Epithelial cell of proximal tubule (primary cell): ENCODE measurements at places on chromosomes 6 and 20.

DNA sequence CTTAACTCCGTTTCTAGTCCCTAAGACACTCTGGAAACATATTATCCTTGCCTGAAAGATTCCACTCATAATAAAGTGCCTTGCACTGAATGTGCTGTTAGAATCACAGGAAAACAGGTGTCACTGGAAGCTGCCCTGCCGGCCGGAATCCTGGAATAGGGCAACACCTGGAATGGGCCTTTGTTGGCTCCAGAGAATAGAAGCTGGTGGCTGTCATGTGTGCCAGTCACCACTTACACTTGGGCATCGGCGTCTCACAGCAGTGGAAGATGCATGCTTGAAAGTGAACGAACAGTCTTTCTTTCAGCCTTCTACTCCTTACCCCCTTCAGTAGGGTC lies 90.8 kb upstream of the AFDN start:
- DNase-seq, result no peak

DNA sequence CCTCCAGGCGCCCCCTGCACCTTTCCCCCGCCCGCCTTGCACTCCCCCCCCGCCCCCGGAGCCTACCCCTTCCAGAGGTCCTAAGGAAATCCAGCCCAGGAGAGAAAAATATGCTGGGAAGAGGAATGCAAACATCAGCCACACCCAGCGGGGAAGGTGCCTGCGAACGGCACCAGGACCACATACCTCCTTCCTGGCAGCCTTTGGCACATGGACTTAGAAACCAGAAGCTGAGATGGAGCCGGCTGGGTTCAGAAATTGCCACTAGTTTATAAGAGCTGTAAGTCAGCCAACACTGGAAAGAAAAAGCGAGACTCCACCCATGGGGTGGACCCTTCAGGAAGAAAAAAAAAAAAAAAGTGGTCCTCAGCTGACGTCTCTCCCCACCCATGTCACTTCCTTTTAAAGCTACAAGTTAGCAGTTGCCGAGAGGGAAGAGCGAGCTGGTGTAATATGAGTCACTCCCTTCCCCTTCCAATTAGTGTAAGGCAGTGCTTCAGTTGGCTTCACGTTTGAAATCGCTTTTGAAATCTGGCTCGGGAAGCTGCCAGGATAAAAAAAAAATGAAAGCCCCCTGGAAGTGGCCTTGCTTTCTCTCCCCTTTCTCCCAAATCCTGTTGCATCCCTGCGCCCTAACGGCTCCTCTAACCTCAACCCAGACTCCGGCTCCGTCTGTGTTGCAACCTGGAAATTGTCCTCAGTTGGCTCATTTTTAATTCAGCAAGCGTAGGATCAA lies at the start of gene AGPAT4:
TSS of gene AGPAT4 (minus strand) at position 310 of the 736 bp plus-strand sequence. CDS start 41,848 bp downstream, outside the sequence.
- DNase-seq, result peak; percentile 92

GRCh38 chr6:149897015-149897697 lies 757 bp downstream of the RAET1E start:
- peak; percentile 16 for DNase-seq

DNA sequence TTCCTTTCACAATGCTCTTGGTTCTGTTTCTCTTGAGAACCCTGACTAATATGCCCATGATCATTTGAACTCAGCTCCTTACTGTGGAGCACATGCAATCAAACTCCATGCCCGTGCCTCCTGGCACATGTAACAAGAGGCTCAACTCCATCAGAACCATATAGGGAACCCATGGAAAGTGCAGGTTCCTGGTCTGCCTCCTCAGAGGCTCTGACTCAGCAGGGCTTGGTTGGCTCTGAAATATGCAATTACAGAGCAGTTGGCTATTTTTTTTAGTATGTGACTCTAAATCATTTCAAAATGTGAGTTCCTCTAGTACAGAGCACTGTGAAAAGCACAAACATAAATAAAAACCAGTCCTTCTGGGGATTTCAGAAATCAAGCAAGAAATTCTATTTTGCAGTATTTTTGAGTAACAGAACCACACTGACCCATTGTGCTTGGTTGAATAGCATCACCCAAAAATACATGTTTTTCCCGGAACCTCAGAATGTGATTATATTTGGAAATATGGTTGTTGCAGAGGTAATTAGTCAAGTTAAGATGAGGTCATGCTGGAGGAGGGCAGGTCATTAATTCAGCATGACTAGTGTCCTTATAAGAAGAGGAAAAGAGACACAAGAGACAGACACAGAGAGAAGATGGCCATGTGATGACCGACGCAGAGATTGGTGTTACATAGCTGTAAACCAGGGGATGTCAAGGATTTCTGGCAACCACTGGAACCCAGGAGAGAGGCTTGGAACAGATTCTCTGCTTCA lies 13.2 kb upstream of the MAP3K4 start:
- DNase-seq, result no peak

DNA sequence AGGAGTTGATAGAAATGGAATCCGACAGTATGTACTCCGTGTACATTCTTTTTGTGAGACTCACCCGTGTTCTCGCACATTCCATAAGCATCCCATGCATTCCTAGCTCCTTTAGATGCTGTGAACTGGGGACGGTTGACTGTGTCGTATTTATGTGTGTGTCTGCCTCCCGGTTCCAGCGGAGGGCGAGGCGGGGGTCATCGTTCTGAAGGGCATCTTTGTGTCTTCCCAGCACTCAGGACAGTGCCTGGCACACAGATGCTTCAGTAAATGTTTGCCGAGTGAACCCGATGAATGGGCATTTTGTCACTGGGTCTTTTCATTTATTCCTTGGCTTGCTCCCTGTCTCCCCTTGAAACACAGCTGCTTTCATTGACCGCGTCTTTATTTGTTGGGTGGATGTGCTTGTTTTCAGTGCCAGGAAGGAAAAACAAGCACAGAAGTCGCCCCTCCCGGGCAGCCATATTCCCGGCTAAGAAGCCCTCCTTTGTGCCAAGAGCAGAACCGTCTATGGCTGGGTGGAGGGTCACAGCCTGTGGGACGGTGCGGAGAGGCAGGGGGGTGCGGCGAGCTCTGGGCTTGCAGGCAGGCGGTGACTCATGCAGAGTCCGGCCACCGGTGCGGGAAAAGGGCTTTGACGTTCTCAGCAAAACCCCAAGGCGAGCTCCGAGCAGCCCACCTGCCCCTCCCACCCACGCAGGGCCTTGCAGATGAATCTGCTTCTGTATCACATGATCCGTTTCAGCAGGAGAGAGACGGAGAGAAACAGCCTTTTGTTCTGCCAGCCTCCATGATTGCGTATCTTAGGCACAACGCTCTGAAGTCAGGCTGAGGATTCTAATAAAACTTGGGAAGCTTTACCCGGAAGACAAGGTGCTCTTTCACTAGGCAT lies 11.2 kb upstream of the PSMG4 start:
- no peak for DNase-seq

DNA sequence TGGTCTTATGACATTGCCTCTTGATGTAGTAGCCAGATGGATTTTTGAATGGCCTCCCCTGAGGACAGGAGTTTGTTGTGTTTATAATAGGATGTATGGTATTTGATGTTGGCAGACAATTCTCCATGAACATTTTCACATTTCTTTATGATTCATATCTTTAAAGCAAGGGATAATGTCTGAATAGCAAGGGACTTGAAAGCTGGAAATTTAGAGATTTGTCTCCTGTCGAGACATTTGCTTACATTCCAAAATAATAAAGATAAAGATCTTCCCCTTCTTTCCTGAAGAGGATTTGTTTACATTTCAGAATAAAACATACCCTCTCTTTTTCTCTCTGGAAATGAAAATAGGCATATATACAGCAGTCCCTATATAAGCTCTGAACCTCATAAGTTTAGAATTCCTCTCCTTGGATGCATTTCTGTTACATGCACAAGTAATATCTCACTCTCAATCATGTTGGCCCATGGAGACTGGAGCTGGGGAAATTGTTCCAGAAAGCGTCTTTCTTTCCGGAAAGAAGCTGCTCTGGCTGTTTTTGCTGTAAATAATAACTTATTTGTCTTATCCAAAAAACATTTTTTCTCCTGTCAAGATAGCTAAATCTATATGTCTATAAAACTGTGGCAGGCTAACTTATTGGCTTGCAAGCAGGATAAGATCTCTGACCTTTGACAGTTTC lies 42.5 kb upstream of the ASCC3 start:
- DNase-seq, result no peak

- DNase-seq, result no peak
Observed at GRCh38 chr20:52039790-52040189, 151.8 kb downstream of the ZFP64 start.

DNA sequence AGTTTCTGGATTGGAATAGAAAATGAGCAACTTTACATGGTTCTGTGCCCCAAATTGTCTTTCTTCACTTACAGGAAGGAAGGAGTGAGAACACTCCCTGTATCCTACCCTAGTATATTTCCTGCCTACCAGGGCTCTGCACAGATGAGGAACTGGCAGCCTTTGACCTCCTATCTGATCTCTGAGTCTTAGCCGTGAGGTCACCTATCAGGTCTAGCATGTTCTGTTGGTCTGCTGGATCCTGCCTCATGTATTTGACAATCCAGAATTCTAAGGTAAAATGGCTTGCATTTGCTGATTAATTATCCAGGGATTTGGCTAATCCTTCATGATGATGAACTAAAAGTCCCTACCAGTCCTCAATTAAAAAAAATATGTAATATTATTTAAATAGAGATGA lies 35.0 kb upstream of the TRAM2 start:
- no peak for DNase-seq

GRCh38 chr6:85569323-85569722 lies 24.3 kb downstream of the SNX14 start:
- no peak for DNase-seq

- DNase-seq, result no peak
Observed at GRCh38 chr6:97150932-97151331, 132.1 kb downstream of the MMS22L start.

DNA sequence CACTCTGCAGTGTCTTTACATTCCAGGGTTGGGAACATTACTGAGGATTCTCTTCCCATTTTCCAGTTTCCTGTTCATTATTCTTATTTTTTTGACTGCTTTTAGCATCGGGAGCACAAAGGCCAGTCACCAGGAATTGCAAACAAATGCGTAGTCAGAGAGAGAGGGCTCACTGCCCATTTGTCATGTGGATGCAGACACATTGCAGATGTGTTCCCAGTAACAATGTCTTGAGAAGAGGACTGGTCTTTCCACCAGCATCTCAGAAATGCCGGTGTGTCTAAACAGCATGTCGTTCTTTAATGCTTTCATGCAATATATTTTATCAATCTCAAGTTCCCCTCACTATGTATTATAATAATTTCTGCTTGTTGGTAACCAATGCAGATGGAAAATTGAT lies 952 bp upstream of the TAAR6 start:
- DNase-seq, result no peak

DNA sequence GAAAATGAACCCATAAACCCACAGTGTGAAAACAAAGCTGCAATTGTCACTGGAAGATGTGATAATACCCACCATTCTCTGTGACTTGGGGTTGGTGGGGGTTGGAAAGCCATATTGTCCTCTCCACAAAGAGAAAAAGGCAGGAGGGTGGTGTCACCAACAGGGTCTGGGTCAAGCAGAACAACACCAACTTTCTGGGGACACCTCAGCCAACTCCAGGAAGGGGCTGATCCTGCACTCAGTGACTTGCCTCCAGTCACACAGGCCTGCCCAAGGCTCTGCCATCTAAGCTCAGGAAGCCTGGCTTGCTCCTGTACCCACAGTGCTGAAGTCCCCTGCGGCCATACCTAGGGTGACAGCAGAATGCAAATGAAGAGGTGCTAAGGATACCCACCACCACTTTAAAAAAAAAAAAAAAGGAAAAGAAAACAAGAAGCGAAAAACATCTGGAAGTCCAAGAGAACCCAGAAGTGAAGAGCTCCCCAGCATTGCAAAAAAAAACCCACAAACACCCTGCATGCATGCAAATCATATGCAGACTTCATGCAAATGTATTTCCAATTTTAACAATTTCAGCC lies 110.6 kb downstream of the PREX1 start:
- no peak for DNase-seq

- DNase-seq, result no peak
Observed at GRCh38 chr20:19492687-19493336, 265.2 kb upstream of the RIN2 start.

DNA sequence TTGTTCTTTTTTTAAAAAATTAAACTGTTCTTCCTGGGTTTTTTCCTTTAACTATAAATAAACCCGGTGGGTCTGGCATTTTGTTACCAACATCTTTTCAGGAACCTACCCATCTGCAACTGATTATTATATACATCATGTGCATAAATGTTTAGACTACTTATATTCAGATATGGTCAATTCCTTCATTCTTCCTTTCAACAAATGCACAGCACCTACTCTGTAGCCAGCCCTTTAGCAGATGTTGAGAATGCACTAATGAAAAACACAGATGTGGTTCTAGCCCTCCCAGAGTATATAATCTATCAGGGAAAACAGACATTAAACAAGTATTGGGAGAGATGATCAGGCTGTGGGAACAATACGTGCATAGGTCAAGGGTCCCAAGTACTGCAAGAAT lies 237.1 kb downstream of the UST start:
- no peak for DNase-seq

GRCh38 chr20:44171775-44172571 lies 15.0 kb downstream of the JPH2 start:
- no peak for DNase-seq

DNA sequence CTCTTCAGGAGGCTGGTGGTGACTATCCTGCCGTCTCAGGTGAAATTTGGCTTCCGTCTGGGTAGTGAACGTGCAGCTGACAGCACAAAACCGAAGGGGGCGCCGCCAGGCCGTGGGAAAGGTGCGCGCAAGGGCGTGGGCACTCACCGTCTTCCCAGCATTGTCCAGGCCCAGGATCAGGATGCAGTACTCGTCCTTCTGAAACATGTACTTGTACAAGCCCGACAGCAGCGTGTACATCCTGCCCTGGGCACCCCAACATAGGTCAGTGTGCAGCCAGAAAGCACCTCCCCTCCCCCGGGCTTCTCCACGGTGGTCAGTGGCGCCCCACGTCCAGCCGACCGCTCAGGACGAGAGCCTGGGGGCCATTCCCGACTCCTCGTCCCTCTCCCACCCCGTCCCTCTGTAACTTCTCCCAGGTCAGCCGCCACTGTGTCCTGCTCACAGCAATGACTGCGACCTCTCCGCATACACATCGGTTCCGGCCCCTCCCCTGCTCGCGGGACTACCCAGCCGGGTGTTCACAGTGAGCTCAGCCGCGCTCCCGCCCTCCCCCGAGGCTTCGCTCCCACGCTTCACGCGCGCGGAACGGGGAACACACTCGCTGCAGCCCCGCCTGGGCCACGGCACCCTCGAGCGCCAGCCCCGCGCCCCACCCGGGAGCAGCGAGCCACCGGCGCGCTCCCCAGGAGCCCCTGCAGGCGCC lies 771 bp downstream of the ARFRP1 start:
- no peak for DNase-seq

DNA sequence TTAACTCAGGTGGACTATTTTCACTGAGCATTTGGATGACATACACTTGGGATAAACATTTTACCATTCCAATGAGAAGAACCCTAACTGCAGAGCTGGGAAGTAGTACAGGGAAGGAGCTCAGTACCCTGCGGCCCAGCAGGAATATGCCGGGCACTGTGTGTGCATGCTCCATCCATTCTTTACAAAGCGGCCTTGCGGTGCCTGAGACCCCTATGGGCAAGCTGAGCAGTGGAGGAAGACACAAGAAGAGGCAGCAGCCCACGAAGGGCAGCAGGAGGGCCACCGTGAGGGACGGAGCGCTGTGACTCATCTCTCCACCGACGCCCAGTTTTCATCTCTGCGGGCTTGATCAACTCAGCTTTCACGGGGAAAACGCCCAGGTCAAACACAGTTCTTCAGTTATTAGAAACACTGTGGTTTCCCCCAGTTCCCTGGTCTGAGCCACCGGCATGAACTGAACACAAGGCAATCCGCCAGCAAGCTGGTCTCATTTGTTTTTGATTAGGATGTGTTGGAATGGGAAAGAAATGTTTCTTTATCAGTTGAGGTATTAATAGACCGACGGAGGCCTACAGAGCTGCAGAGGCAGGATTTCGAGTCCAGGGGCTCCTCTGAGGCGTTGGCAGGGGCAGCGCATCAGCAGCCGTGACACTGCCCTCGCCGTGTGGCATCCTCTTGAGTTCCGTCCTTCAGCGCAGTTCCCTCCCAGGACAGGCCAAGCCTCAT lies 44.9 kb downstream of the IRF4 start:
- no peak for DNase-seq
